Putamen (tissue), 1 donor: ENCODE measurements at places on chromosomes 2 and 18.

GRCh38 chr2:101038455-101039255 is 36.6 kb downstream of the RPL31 start:
- DNase-seq = no peak

GRCh38 chr2:18349421-18349820 is 211.0 kb downstream of the RDH14 start:
- DNase-seq = no peak

GRCh38 chr2:112065966-112066365 is 10.9 kb downstream of the TMEM87B start:
- no peak for DNase-seq

DNA sequence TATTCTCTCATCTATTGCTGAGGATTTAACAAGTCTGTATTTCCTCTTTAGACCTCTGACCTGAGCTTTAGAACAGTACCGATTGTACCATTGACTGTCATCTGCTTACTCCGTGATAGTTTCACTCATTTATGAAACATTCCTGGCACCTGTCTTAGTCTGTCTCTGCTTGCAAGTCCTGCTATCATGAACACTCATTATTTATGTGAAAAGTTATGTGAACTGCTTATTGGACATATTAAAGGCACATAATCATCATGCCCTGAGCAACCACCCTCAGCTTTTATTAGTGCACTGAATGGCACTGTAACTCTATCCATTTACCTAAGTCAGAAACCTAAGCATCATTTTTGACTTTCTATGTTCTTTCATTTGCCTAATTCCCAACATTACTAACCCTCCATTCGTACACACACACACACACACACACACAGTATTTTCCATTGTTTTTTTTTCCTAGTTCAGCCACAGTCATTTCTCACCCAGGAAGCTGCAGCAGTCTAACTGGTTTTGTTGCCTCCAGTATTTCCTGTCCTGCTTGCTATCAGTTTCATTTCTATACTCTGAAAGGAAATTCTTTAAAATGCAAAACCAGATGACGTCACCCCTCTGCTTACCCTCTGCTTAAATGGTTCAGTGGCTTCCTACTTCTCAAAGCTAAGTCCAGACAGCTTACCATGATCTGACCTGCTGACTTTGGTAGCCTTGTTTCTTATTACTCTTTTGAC is 146.1 kb downstream of the HAUS1 start:
- peak; percentile 21 for DNase-seq

DNA sequence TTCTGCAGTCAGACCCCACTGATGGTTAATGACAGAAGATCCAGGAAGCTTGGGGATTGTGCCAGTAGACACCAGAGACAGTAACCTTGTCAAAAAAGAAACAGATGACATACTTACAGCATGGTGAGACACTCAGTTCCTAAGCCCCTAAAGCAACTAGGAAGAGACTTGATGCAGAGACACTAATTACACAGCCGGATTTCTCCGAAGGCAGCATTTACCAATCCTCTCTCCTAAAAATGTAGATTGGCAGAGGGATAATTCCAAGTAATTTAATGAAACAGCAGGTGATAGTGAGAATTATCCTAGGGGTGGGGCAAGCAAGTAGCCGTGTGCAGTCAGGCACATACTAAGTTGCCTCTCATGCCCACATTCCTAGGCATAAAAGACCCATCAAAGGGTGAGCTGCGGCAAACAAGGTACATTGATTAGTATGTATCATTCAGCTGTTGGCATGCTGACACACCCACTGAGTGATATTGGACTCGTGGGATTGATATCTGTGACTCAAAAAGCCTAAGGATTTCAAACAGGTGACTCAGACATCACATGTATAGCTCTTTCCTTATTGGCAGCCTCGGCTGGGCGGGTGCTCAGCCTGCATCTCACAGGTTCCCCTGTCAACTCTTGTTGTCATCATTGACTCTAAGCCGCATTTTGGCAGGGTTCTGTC is 296.7 kb upstream of the ATP5MC3 start:
- DNase-seq = no peak

DNA sequence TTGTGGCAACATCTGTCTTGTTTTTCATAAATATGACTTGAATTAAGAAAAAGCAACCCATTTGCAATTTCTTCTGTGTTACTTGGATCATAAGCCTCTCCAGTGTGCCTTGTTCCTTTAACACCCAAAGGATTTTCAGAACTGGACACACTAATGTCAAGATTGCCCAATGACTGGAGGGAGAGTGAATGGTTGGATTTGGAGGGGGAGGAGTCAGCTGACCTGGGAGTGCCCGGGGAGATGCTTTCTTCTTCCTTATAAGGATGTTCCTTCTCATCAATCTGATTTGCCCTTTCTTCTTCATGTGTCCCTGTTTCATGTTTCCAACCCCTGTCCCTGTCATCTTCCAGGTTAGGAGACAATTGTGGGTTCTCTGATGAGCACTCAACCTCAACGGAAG is 48.8 kb downstream of the ALPK2 start:
- no peak for DNase-seq
